Prostate gland (tissue), 2 donors: ENCODE measurements at places on chromosomes 7 and 10. TPM values are rescaled to one million over a fixed set of nuclear protein-coding genes. Genes with fewer than 3 reads are reported as not detected.
A peak's percentile ranks its signal among the peaks of the same experiment; 100 is the strongest.

DNA sequence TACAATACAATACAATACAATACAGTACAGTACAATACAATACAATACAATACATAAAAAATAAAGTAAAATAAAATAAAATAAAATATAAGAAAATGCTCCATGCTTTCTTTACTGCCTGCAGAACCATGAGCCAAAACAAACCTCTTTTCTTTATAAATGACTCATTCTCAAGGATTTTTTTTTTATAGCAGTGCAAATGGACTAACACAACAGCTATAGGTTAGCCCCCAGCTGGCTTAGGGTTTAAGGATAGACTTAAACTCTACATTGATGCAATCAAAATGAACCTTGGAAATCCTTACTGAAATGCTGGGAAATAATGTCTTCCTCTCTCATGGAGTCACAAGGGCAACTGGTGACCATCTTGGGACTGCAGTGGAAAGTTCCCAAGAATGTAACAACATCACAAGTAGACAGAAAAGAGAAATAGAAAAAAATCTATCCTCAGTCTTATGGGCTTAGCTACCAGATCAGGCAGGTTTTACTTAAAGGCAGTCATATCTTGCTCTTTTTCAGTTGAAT, 348.9 kb downstream of the ARL4A start:
- DNase-seq, result no peak
- no peak overlapping the region for H3K27ac ChIP-seq
- H3K4me3 ChIP-seq, result no peak overlapping the region
- no peaks in the 10 kb centered on the region for H3K4me1 ChIP-seq

DNA sequence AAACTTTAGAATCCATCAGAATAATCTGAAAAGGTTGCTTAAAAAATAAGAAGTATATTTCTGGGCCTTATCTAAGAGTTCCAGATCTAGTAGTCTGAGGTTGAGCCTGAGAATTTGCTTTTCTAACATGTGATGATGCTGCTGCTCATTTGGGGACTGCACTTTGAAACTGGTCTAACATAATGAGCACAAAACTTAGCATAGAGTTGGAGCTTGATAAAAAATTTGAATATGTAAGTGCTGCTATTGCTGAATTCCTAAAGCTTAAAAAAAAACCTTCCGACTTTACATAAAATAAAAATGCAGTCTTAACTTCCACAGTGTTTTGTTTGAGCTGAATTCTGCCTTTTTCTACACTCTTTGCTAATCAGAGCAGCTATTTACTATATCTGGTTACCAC, 48.8 kb downstream of the GLCCI1 start:
- H3K27ac ChIP-seq, result no peak overlapping the region
- H3K4me3 ChIP-seq, result no peak overlapping the region
- no peaks in the 10 kb centered on the region for H3K36me3 ChIP-seq
- no peaks in the 10 kb centered on the region for H3K27me3 ChIP-seq
- peaks cover 2% of the 10 kb centered on the region for H3K4me1 ChIP-seq

ADAMTS14 gene
- not detected for total RNA-seq

GRM3 gene
- total RNA-seq, result not detected

FBH1 gene
- 75.0 TPM for total RNA-seq

GRCh38 chr10:115300080-115300479, 206.9 kb downstream of the ATRNL1 start:
- no peaks in the 10 kb centered on the region for H3K27me3 ChIP-seq
- H3K36me3 ChIP-seq, result no peaks in the 10 kb centered on the region
- DNase-seq, result no peak
- H3K4me1 ChIP-seq, result no peaks in the 10 kb centered on the region

DNA sequence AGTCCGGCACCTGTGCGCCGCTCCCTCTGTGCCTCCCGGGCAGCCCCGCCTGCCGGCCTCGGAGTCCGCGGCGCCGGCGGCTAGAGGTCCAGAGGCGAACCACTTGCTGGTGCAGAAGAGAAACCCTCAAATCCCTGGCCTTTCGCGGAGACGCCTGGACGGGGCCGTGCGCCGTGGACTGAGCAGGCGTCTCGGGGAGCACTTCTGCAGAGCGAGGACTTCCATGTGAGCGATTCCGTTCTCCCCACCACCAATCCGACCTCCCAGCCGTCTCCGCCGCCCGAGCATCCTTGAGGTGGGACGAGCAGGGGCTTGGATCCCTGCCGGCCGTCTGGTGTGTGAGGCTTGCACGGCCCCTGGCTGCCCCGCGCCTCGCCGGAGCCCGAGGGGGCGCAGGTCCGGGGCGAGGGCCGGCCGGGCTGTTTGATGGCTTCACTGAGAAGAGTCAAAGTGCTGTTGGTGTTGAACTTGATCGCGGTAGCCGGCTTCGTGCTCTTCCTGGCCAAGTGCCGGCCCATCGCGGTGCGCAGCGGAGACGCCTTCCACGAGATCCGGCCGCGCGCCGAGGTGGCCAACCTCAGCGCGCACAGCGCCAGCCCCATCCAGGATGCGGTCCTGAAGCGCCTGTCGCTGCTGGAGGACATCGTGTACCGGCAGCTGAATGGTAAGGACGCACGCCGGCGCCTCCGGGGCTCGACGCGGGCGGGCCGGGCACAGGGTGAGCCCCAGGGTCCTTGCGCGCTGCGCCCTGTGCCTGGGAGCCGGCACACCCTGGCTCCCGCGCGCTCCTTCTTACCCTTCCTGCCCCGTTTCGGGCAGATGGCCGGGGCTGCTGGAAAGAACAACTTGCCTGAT, 660 bp downstream of the GALNT17 start:
- H3K27me3 ChIP-seq, result no peaks in the 10 kb centered on the region
- H3K4me1 ChIP-seq, result no peaks in the 10 kb centered on the region
- H3K4me3 ChIP-seq, result peak overlapping the region; percentile 67
- no peaks in the 10 kb centered on the region for H3K36me3 ChIP-seq
- DNase-seq, result peak; percentile 10

ARMH3 gene
- total RNA-seq, result 20.5 TPM
